ENCODE measurements at places on chromosomes 5 and 9.

- no peak for DNase-seq
These were observed 251.6 kb downstream of the GRIA1 start for GRCh38 chr5:153742060-153742459.

DNA sequence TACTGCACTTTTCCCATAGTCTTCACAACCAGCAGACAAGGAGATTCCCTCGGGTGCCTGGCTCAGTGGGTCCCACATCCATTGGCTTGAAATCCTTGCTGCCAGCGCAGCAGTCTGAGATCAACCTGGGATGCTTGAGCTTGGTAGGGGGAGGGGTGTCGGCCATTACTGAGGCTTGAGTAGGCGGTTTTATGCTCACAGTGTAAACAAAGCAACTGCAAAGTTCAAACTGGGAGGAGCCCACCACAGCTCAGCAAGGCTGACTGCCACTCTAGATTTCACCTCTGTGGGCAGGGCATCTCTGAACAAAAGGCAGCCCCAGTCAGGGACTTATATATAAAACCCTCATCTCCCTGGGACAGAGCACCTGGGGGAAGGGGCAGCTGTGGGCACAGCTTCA, 512.3 kb upstream of the MPDZ start:
- no peak for DNase-seq

GRCh38 chr9:135034106-135034505, 53.4 kb upstream of the OLFM1 start:
- no peak for DNase-seq

- no peak for DNase-seq
These were observed 328.2 kb downstream of the BNC2 start for GRCh38 chr9:16542290-16542689.

GRCh38 chr9:117444501-117444900, 29.6 kb upstream of the ASTN2 start:
- no peak for DNase-seq

GRCh38 chr9:76609285-76610010, 150.5 kb downstream of the GCNT1 start:
- no peak for DNase-seq

- DNase-seq, result no peak
These were observed 18.4 kb upstream of the GBGT1 start for GRCh38 chr9:133182151-133182550.

GRCh38 chr5:10761933-10762775, 1.1 kb upstream of the DAP start:
- DNase-seq, result no peak

GRCh38 chr9:3337515-3338225, 188.1 kb downstream of the RFX3 start:
- no peak for DNase-seq
